ENCODE measurements at places on chromosomes 7 and 10. TPM values are rescaled to one million over a fixed set of nuclear protein-coding genes. Genes with fewer than 3 reads are reported as not detected.

DNA sequence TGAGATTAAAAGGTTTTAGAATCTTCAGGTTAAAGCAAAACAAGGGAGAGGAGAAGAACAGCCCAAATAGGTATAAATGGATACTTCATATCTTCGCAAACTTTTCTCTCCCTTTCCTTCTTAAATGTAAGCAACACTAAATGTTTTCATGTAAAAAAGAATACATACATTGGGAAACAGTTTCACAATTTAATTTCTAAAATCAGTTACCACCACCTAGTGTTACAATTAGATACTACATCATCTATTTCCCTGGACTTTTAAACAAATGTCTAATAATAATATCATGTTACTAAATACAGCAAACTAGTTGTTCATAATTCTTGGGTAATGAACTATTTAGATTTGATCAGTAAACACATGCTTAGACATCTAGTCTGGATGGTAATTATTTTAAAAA, 35.8 kb downstream of the MINDY3 start:
- DNase-seq = no peak

- DNase-seq = no peak
These were observed 37.3 kb downstream of the SND1 start for GRCh38 chr7:127689194-127689772.

- DNase-seq = peak; percentile 21
These were observed 52.2 kb downstream of the UNC5B start for GRCh38 chr10:71264345-71265200.

GRCh38 chr10:117675514-117676055, 133.0 kb downstream of the EMX2 start:
- no peak for DNase-seq

GRCh38 chr7:4074407-4074806, 607.7 kb upstream of the FOXK1 start:
- no peak for DNase-seq

LIPM gene
- total RNA-seq = not detected

DNA sequence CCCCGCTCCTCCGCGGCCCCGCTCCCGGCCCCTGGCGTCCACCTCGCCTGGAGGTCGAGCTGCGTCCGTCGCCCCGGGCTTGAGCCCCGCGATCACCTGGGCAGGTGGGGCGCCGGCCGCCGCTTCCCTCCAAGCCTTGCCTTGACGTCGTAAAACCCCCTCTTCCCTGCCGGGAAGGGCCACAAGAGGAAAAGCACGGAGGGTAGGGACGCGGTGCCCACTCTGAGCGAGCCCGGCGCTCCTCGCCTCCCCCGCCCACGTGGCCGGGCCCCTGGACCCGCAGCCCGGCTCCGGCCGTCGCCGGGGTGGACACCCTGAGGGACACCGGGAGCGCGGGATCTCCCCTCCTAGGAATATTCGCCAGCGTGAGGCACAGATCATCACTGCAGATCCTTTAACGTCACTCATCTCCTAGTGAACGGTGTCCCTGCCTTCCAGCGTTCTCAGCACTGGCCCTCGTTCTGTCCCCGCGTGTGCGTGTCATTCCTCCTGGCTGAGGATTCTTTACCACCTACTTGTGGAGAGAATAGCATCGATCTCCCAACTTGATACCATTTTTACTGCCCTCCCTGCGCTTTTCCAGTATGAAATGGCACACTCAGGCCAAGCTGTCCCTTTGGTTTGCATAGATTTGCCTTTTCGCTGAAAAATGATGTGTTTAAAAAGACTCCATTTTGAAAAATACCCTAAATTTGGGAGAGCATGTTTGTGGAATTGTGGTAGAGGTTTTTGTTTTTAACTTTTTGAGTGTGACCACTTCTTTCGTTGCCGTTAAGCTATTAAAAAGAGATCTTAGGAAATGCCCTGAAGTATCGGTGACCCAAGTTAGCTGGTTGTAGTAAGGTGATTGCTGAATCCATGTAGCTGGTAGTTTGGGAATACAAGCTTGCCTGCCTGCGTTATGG, 649 bp downstream of the ACTR3B start:
- DNase-seq = peak; percentile 91

DNA sequence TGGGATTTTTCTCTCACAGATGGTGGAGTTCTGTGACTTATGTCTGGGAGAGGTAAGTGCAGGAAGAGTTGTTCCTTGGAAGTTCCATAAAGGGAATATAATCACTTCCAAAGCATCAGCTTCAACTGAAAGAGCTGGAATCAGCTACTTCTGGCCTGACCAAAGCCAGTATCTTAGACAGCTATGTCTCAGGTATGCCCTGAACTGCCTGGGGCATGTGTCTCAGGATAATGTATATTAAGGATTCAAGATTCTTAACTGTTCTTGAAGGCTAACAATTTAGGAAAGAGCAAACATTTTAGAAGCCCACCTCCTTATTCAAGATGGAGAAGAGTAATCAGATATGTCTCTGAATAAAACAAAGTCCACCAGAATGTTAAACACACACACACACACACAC, 12.4 kb upstream of the NOBOX start:
- DNase-seq = no peak

DNA sequence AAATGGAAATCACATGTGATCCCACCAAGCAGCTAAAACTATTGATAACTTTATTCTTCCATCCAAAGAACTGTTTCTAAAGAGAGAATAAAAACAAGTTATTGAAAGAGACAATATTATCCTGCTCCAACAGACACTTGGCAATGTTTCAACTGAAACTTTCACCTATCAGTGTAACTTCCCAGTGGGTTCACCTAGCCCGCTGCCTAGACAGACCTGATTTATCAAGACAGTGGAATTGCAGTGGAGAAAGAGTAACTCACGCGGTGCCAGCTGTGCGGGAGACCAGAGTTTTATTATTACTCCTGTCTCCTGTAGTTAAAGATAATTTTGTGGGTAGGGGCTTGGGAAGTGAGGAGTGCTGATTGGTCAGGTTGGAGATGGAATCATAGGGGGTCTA, 199.8 kb downstream of the AHR start:
- no peak for DNase-seq

DNA sequence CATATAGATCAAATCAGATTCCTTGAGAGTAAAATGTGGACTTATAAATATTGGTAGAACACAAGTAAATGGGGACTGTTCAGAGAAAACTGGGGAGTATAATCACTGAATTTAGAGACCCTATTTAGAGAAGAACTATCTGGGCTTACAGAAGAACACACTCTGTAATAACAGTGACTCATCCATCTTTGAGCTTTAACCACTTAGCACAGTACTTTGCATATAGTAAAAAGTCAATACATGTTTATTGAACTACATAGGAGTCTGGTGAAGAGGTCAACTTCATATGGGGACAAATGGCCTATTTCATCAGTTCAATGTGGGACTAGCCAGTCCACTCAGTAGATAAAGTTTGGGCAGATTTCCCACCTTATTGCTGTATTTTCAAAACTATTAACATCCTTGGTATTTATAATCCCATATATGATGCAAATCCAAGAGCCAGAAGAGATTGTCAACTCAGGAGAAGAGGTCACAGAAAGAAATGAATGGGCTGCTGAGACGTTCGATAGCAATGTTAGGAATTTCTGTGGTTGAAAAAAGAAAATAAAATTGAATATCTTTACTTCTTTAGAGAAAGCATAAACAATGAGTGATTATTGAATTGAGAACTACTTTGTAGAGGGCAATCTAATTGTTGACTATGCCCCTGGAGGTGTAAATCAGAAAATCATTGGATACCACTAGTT, 119.3 kb upstream of the CACNA2D1 start:
- no peak for DNase-seq

- no peak for DNase-seq
These were observed 27.2 kb downstream of the PODXL start for GRCh38 chr7:131529179-131529578.

MTURN gene
- total RNA-seq = 32.1 TPM

GRCh38 chr7:119256446-119257131, 1016.4 kb upstream of the KCND2 start:
- DNase-seq = no peak

ERVW-1 gene
- total RNA-seq = not detected

- peak; percentile 73 for DNase-seq
These were observed 52.3 kb upstream of the DGKI start for GRCh38 chr7:137898839-137899721.

EIF4H gene
- 270 TPM for total RNA-seq

- no peak for DNase-seq
These were observed 6.0 kb downstream of the PRR15 start for GRCh38 chr7:29569648-29570047.

- DNase-seq = peak; percentile 85
These were observed 534 bp downstream of the UBE3C start for GRCh38 chr7:157139111-157139809.

- DNase-seq = no peak
These were observed 234.3 kb upstream of the MBL2 start for GRCh38 chr10:53006663-53007526.

TMEM213 gene
- not detected for total RNA-seq

DNA sequence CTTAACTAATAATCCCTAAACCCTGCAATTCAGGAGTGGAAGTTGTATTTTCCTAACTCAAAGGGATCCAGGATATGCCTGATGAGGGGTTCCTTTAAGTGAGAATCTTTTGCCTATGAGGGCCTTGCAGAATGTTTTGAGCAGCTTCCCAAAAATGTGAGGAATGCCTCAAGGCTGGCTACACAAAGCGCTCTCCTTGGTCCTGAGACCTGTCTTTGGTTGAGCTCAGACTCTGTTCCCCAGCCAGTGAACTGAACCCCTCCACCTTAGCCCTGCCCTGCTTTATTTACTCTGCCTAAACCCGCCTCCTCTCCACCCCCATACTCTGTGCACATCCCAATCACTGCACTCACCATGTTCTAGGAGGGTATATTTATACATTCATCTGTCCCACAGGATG, 108.6 kb downstream of the NRCAM start:
- peak; percentile 75 for DNase-seq

EGFR gene
- total RNA-seq = 104 TPM

RASSF4 gene
- 4.0 TPM for total RNA-seq

CYP3A4 gene
- total RNA-seq = not detected

DNA sequence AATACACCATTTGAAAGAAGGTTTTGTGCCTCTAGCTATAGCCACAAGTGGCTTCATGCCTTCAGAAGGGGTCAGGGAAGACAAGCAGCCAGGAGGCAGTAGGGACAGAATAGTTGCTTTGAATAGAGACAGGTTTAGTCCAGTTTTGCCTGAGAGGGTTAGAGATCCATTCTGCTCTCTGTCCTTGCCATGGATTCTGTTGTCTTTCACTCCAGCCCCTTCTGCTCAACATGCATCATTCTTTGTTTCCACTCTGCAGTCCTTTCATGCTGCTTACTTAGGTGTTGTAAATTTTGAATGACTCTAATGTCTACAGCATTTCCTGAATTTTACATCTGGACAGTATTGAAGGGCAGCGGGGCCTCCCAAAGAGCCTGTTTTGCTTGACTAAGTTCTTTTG, 60.3 kb downstream of the CNTNAP2 start:
- no peak for DNase-seq

SLC13A1 gene
- total RNA-seq = not detected

SLC26A5 gene
- not detected for total RNA-seq

PVRIG gene
- not detected for total RNA-seq

DNA sequence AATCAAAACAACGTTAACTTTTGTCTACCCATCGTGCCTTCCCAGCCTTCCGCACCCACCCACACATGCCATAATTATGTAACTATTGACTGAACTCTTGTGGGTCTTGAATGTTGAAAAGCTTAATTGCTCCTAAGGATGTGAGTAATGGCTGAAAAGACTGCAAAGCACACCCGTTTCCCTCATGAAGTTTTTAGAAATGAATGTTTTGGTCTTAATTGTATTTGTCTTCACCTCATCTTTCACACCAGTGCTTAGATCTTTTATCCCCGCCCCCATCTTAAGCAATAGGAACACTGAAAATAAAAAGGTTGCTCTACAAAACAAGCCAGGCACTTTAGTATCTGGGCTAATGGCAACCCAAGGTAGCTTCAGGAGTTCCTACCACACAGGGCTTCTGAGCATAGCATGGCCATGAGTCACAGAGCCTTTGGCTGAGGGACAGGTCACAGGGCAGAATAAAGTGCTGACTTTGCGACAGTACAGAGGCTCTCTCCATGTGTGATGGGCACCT, 690.5 kb downstream of the PARD3 start:
- DNase-seq = peak; percentile 80
